ENCODE measurements at places on chromosomes 6 and 20.

DNA sequence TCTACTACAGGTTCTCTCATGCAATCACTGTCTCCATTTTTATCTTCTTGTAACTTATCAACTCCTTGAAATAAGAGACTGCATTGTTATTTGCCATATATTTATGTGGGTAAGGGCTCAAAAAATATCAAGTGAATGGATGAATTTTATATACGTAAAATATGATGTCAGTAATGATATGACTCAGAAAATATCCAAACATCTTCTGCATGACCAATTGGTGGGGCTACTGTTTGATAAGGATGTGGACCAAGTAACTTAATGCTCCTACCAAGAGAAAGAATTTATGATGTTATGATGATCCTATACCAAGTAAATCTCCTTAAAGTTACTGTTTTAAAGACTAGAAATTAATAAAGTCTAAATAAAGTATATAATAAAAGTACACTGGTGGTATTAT is 103.7 kb downstream of the OGFRL1 start:
- no peak for DNase-seq

DNA sequence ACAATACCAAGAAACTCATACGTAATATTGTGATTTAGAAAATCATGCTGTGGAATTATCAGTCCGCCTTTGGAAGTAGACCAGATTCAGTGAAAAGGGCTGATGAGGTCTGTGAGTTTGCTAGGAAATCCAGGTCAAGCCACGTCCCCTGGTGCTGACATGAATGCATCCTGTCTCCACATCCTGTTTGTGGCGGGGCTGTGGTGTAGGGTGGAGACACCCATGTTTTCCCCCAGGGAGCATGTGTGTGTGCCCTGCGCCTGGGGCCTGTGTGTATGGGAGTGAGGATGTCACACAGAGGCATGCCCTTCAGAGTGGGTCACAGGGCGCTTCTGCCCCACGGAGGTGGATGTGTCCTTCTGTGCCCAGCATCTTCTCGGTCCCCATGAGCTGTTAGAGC is 109.1 kb downstream of the SASH1 start:
- no peak for DNase-seq

DNA sequence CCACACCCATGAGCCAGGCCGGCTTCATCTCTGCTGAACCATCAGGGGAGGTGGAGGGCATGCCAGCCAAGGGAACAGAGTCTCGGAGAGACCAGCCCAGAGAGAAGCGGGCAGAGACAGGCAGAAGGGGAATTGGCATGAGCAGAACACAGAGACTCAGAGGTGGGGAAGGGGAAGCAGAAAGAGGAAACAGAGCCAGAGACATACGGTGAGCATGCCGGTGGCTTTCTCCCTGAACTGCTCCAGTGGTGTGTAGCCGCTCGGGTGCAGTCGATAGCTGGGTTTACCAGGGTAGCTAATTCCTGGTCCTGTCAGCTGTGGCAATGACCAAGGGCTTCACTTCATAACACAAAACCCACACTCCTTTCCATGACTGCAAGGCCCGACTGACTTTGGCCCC is 83.6 kb upstream of the CCDC167 start:
- no peak for DNase-seq

- DNase-seq, result no peak
Measured at GRCh38 chr6:91387290-91388059, 800.6 kb upstream of the MAP3K7 start.

DNA sequence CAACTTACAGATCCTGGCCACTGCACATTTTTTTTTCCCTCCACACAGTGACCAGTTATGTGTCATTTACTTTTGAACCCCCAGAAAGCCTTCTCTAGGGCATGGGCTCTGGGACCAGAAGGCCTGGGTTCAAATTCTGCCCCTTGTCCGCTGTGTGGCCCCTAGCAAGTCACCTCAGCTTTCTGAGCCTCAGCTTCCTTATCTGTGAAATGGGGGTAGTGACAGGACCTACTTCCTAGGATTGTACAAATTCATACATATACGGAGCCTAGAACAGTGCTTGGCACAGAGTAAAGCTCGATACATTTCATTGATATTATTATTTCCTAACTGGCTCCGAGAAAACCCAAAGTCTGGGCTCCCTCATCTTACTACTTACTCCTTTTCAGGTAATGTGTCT is 1.6 kb downstream of the BPI start:
- DNase-seq, result no peak

DNA sequence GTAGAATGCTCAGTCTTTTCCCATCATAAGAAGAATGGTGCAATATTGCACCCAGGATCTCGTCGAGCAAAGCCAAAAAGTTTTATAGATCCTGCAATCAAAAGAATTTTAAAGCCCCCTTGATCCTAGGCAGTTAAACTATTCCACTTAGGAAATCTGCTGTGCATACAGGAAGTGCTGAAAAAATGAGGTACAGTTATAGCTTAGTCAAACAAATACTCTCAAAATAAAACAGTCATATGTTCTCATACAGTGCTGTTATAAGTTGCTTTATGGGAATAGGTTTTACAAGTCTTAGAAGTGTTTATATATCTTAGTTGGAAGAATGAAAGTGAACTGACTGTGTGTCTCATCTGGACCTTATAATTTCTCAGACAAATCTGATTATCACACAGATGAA is 232.6 kb upstream of the RAB32 start:
- no peak for DNase-seq

DNA sequence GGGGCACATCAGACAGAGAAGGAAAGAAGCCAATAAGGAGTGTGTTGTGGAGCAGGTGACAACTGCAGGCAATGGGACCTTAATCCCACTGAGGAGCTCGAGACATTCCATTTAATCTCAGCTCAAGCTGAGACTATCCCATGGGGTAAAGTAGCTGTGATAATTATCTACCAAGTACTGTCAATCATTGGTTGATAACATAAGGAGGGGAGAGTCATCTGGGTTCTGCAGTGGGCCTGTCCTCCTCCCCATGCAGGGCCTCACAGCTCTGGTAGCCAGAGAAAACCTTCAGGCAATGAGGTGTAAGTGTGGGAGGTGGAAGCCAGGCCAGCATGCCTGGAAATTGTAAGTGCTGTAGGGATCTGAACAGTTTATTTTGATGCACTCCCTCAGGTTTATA is 375.0 kb upstream of the ARID1B start:
- no peak for DNase-seq

DNA sequence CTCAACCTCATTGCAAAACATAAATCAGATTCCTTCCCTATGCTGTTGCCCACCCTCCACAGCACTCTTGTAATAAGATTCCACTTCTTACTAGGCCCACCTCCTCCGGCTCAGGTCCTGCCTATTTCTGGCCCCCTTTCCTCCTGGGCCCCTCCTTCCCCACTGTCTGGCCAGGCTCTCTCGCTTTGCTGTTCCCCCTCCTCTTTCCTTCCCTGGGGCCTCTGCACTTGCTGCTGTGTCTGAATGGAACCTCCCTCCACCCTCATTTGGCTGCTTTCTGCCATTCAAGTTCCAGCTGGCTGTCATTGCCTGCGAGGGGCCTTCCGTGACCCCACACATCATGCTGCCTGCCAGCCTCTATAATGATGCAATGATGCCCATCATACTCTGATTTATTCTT is 38.9 kb downstream of the ARHGAP40 start:
- DNase-seq, result no peak

- no peak for DNase-seq
Measured at GRCh38 chr6:101417900-101418299, 24.4 kb downstream of the GRIK2 start.

GRCh38 chr6:38354905-38355304 is 284.8 kb downstream of the BTBD9 start:
- DNase-seq, result no peak

- DNase-seq, result no peak
Measured at GRCh38 chr6:16179970-16180431, 51.1 kb downstream of the MYLIP start.

GRCh38 chr6:27810768-27811450 is 101.3 kb downstream of the OR2B2 start:
- no peak for DNase-seq

DNA sequence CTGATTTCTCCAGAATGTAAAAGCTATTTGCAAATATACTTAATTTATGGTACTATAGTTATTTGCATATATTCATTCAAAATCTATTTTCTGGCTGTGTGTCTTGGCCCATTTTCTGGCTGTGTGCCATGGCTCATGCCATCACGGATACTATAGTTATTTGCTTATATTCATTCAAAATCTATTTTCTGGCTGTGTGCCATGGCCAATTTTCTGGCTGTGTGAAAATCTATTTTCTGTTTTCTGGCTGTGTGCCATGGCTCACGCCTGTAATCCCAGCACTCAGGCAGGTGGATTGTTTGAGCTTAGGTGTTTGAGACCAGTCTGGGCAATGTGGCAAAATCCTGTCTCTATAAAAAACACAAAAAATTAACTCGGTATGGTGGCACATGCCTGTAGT is 28.9 kb upstream of the RIPK1 start:
- DNase-seq, result no peak

GRCh38 chr6:161067749-161068148 is 76.2 kb downstream of the MAP3K4 start:
- DNase-seq, result no peak

DNA sequence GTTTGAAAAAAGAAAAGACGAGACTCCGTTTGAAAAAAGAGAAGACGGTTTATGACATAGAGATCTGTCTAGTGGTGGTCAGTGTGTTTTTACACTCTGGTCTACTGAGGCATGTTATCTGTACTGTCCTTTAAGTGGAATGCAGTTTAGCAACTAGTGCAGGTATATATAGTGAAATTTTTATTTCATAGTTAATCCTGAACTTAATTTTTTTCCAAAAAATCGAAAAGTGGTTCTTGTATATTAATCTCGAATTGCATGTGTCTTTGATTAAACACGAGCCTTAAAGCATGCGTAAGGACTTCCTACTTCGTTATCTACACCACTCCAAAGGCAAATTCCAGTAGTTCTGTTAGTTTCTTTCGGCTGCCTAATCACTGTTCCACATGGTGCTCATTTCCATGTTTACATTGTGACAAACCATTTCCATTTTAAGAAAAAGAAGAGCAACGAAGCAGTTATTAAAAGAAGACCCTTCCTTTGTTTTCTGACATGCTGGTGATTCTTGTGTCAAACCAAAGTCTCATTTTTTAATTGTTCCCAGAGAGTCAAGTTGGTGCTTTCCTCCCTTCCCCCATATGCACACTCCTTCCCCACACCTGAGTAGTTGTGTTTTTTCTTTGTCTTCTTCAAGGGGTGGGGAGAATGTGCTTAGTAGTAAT is 2.3 kb downstream of the SNX9 start:
- DNase-seq, result no peak

DNA sequence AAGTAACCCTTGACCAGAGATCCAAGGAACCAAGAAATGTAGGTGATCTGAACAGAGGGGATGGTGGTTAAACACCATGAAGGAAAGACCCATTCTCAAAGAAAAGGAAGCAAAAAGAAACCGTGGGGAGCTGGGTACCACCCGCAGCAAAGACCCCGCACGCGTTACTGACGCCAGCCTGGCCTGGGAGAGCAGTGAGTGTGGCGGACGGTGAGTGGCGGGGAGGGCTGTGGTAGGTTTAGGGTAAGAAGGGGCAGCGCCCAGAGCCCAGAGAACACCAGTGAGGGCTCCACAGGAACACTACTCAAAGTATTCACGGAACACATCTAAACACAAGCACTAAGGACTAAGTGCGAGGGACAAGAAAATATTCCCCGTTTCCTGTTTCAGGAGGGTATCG is 4.2 kb downstream of the GMEB2 start:
- no peak for DNase-seq

DNA sequence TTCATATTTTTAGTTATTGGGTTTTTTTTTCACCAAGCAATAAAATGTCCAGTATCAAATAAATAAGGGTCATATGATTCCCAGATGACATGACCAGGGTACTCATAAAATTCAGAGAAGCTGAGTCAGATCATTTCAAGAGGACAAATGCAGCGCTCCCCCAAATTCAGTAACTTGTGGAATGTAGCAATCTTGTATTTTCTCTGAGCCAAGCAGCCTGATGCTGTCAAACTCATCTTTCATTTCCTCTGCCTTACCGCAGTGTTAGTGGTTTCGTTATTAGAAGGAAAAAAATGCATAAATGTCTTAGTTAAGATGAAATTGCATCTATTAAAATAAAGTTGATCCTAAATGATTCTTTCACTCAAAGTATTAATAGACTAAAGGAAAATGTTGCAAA is 57.8 kb upstream of the EDN1 start:
- no peak for DNase-seq

GRCh38 chr6:168427184-168427583 is 13.8 kb upstream of the SMOC2 start:
- no peak for DNase-seq

GRCh38 chr6:169803271-169803811 is 51.9 kb downstream of the ERMARD start:
- no peak for DNase-seq

GRCh38 chr6:166436195-166437139 is 53.7 kb upstream of the MPC1 start:
- DNase-seq, result no peak

- DNase-seq, result no peak
Measured at GRCh38 chr20:37298190-37298939, 8.9 kb downstream of the MANBAL start.

GRCh38 chr20:62601172-62601571 is 41.1 kb upstream of the SLCO4A1 start:
- DNase-seq, result no peak

- DNase-seq, result no peak
Measured at GRCh38 chr6:159532155-159532554, 160.9 kb downstream of the SOD2 start.

- no peak for DNase-seq
Measured at GRCh38 chr6:151098166-151098565, 141.6 kb upstream of the AKAP12 start.

- DNase-seq, result no peak
Measured at GRCh38 chr20:21272679-21273078, 30.5 kb upstream of the XRN2 start.

DNA sequence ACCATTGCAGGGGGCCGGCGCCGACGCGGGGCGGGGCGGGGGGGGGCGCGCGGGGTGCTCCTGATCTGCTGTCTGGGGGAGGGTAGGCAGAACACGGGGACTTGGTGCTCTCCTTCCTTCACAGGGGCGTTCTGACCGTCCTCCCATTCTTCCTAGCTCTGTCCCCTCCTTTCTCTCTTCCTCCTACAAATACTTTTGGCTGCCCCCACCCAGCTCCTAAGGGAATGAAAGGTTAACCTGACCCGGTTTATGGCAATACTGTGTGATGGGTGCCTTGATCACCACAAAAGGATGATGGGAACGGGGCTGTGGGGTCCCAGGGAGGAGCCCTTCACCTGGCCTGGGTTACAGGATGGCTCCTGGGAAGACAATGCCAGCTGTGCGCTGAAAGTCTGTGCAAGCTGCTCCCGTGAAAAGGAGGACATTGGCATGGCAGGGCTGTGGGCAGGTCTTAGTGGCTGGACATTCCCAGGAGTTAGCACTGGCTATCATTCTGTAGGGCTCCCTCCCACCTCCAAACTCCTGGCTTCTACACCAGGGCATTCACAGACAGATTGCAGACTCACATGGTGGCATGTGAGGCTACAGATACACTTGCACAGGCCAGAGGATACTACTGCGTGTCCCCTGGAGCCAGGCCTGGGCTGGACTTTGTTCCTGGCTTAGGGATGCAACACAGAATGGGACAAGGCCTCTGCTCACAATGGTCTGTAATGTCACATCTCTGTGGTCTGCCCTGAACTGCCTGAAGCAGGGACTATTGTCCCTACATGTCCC is 1.9 kb upstream of the TPD52L2 start:
- DNase-seq, result no peak

- DNase-seq, result no peak
Measured at GRCh38 chr6:32410906-32411305, 3.9 kb upstream of the BTNL2 start.

- DNase-seq, result no peak
Measured at GRCh38 chr6:52662031-52662430, 8.9 kb upstream of the TMEM14A start.
